Iris pigment epithelial cell (primary cell): ENCODE measurements at places on chromosomes 13 and 19.
A peak's percentile ranks its signal among the peaks of the same experiment; 100 is the strongest.

DNA sequence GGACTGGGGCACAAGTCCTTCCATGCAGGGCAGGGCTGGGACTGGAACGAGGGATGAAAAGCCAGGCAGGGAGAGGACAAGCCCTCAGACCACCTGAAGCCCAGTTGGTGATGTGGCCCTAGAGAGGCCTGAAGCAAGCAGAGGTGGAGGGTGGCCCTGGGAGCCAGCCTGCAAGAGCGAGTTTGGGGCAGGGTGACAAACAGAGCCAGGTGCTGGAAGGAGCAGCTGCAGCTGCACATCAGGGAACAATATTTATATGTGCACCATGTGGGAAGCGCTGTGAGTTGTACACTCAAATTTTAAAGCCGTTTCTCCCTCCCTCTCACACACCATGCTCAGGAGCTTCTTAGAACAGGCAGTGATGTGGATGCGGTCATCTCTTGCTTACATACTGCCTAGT lies 67.8 kb downstream of the FGF9 start:
- no peak for DNase-seq

DNA sequence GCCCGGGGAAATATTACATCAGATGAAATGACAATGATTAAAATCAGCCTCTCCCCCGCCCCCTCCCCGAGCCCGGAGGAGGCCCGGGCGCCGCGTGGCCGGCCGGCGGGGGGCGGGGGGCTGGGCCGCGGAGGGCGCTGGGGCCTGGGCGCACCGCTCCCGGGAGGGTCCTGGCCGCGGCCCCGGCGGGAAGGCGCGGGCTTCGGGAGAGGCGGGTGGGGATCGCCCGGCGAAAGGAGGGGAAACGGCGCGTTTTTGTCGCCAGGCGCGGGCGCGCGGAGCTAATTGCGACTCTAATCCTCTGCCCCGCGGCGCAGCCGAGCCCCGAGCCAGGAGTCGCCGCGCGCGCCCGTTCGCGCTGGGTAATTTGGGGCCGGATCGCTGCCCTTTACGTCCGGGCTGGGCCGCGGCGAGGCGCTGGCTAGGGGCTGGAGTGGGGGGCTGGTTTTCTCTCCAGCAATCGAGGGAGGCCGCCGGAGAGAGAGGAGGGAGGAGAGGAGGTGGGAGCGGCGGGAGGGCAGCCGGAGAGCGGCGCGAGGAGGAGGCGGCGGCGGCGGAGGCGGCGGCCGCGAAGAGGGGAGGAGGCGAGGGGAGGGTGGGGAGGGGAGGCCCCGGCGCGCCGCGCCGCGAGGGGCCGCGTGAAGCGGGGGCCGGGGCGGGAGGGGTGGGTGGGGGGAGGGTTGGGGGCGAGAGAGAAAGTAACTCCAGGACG lies at the start of gene KCTD15:
TSS of gene KCTD15 (plus strand) at position 707 of the 712 bp plus-strand sequence. CDS start 3,585 bp downstream, outside the sequence.
- DNase-seq, result peak; percentile 59

DNA sequence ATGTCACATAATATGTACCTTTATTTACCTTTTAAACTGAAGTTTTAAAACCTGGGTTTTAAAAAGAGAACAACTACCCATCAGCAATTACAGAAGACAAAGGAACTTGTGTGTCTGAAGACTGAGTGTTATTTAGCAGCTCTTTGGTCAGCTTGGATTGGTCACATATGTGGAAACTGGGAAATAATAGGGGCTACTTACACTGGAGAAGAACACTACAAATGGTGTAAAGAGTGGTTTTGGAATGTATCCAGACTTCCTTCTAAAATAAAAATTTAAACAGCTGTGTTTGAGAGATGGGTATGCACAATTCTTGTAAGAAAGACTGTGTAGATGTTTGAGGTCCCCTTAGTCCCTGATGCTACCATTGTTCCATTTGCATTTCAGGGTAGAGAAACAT lies 13.3 kb downstream of the TNFRSF19 start:
- no peak for DNase-seq

DNA sequence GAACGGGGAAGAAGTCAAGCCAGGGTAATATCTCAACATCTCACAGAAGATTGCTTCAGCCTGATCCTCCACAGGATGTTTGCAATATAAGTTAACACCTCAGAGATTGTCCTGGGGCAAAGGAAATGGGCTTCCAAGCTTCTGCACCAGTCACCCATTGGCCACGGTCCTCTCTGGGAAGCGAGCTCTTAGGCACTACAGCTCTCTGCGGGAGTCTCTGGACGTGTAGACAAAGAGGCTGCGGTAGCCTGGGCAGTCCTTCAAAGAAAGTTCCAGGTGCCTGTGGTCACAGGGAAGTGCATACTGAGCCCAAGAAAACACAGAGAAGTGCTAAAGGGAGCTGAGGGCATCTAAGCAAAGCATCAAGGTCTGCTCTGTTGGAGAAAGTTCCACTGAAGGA lies 805.7 kb downstream of the DIAPH3 start:
- DNase-seq, result no peak

DNA sequence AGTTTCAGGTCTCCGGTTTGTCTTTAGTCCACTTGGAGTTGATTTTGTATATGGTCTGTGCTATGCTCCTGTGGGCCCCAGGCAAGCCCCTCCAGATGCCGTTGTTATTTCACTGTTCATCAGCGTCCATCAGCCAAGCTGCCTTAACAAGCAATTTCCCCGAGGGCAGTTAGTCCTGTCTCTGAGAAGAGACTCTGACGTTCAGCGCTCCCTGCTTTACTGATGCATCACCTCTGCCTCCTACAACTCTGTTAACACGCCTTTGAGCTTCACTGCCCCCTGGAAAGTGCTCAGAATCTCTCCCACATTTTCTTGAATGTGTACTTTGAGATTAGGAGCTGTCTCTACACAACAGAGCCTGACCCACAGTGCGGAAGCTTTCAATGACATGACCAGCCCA lies 41.8 kb upstream of the UBAC2 start:
- no peak for DNase-seq

- DNase-seq, result no peak
These were observed 720.3 kb downstream of the UQCRFS1 start for GRCh38 chr19:28492621-28493020.

- DNase-seq, result no peak
These were observed 21.9 kb downstream of the IQCN start for GRCh38 chr19:18252370-18252717.

DNA sequence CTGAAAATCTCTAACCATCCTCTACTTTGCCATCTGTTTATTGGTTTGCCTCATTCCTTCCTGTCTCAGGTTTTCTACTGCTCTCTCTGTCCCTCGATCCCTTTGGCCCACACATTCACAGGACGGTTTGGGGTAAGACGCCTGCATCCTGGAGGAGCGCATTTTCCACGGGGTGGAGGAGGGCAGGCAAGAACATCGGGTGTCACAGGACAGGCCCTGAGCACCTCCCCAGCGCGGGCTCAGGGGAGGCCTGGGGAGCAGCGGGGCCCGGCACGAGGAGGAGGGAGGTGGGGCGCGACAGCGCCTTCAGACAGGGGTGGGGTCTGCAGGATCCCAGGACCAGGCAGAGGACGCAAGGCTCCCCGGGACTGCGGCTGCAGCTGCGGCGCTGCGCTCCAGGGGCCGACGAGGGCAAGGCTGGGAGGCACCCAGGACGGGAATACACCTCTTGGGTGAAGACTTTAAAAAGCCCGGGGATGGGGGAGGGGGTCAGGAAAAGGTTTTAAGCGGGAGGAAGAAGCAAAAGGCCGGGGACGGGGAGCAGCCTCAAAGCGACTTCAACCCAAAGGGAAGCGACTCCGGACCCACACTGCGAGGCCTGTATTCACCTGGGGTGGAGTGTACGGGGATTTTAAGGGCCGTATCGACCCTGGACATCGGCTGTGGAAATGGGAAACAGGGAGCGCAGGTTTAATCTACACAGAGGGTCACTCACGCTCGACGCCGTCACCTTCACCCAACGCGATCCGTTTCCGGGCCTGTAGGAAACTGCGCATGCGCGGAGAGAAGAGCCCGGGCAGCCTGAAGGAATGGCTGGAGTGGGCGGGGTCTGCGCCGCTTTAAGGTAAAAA lies at the start of gene ZNF415:
TSS of gene ZNF415 (minus strand) at position 770 of the 851 bp plus-strand sequence. CDS start 10,234 bp downstream, outside the sequence.
- DNase-seq, result peak; percentile 62

DNA sequence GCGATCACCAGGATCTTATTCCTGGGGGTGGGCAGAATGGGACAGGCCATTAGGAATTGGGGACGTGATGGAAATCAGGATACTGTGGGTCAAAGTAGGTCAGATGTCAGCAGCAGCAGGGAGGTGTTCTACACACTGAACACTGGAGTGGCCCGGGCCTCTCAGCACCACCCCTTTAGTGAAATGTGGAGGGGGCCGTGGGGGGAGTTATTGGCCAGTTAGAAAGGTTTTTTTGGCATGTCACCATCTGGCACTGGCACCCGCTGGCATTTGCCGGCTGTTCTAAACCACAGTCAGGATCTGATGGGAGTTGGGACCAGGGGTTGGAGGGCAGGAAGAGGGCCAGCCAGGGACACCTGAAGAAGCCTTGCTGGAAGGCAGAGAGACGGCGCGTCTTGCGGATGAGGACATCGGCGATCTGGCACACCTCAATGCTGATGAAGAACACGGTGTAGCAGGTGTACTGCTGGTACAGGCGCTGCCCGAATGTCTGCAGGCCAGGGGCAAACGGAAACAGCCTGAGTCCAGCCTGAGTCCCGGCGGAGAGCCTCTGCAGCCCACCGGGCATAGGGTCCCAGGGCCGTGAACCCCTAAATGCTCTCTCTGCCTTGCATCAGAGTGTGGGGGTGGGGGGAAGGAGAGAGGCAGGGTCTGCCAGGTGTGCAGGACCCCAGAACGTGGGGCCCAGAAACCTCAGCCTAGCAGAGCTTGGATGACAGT lies 5.8 kb downstream of the TMEM147 start:
- DNase-seq, result no peak

DNA sequence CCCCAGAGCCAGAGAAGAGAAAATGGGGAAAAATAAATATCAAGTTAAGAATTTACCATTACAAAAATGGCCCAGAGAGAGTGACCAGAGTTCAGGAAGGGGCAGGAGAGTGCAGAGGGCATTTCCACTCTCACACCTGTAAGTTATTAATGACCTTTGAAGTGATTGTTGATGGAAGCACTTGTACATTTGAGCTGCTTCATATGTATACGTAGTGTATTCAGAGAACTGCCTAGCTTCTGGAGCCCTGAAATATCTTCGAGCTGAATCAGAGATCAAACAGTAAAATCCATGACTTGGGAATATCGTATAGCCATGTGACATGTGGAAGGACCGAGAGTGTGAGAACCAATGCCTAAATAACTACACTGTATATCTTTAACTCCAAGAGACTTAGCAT lies 49.2 kb upstream of the PCCA start:
- DNase-seq, result peak; percentile 21

DNA sequence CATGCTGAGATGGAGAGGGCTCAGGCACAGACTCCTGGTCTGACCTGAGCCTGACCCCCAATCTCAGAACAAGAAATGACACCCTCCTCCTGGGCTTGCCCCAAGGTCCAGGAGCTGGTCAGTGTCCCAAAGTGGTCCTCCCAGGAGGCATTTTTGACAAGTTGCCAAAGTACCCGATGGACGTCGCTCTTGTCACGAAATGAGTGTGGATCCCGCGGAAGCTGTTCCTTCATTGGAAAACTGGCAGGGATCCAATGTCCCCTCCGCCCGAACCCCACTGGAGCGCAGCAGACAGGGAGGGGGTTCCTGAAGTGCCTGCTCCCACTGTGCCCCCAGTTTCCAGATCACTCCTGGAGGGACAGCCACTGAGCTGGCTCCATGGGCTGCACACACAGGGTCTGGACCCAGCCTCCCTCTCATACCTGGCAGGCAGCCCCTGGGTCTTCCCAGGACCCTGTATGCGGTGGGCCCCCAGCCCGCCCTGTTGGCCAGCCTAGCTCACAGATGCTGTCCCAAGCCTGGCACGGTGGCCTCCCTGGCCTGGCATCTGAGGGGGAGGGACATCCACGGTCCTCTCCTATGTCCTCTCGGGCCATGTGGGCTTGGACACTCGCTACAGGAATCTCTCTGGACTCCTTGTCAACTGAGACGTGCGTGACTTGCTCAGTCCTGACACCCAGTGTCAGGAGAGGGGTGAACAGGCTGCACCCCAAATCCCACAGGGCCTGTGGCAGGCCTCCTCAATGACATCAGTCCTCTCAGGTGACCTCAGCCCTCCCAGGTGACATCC lies 12.8 kb upstream of the ZNF14 start:
- no peak for DNase-seq

GRCh38 chr19:29269641-29270040 lies 56.7 kb upstream of the UQCRFS1 start:
- DNase-seq, result no peak

DNA sequence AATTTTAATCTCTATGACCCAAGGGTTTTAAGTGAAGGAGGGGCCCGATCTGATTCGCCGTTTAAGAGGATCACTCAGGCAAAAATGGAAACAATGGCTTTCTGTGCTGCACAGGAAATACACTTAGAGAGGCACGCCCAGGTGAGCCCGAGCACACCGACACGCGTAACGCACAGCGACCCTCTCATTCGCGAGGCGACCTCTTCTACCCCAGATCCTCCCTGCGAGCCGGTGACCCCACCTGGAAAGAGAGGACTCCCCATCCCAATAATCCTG lies 216 bp downstream of the SH2D3A start:
- DNase-seq, result no peak

DNA sequence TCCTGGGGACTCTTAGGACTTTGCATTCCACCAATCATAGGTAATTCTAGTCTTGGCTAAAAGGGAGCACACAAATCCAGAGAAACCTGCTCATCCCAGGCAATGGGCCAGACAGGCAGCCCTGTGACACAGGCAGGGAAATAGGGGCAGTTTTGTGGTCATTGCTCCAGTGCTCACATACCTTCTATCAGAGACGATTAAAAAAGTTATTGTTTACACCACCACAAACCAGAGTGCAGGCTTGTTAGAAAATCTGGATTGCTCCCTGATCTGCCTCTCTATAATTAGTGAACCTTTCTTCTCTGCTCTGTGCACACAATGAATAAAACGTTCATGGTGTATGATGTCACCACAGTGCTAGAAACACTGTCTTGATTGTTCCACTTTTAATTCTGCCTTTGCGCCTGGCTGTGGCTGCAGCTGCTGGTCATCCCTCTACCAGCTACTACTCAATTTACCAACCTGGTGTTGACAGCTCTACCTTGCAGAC lies 121.6 kb upstream of the SPATA13 start:
- no peak for DNase-seq
